ENCODE measurements at places on chromosomes 2 and 18.

GRCh38 chr2:11574176-11575046 lies 40.6 kb downstream of the GREB1 start:
- no peak for DNase-seq

DNA sequence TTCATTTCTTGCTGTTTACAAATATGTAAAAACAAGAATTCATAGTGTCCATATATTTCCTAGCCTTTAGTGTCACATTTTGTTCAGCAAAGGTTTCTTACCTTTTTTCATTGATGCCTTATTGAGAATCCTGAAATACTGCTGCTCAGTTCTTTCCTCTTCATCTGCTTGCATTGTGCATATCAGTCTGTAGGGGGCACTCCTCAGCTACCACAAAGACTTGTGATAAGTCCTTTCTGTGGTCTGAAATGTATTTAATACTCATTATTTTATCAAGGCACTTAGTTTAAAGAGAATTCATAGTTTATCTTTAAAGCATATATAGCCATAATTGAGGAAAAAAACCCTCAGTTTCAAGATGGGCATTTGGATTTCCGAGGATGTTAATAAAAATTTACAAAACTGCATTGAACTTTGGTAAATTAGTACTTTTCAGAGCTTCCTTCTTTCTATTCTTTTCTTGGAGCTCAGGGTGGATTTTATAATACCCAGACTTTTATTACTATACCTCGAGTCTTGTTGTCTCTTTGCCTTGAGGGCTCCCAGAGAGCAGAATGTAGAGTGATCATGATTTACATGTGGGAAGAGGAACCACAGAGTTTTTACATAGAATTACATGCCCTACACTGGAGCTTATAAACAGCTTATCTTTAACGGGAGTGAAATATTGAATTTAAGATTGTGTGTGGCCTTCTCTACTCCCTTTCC lies 570.1 kb downstream of the PLCL1 start:
- no peak for DNase-seq

GRCh38 chr2:55526174-55526573 lies 6.7 kb downstream of the CFAP36 start:
- no peak for DNase-seq

GRCh38 chr2:69304656-69305055 lies 82.4 kb downstream of the GFPT1 start:
- no peak for DNase-seq

DNA sequence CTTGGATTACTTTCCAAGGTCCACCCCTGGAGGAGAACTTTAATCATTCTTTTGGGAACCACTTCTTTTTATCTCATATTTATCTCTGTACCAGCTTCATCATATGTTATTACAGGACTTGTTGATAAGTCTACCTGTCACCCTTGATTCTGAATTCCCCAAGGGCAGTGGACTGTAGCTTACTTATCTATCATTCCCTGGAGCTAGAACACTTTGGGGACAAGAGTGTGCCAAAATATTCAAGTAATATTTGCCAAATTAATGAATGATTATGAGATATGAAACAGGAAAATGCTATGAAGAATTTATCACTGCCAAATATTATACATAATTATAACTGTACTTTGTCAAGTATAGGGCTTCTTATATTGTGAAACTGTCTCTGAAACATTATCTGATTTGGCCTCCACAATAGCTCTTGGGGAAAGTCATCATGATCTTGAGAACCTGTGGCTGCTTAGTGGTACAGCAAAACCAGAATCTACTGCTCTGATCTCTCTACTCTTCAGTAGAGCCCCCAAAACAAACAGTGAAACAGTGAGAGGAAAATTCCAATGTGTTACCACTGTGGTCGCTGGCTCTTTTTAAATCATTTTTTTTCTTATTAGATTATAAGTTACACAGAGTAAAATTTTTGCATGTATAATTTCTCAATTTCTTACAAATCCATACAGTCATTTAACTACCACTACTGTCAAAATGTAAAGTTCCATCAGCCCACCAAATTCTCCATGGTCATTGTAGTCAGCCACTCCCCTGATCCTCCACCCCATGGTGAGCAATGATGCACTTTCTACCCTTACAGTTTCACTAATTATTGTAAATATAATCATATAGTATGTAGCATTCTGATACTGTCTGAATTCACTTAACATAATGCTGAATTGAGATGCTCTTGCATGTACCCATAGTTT lies 197.5 kb downstream of the PIEZO2 start:
- DNase-seq: no peak

- DNase-seq: no peak
Measured at GRCh38 chr2:56001947-56002346, 78.4 kb upstream of the EFEMP1 start.

DNA sequence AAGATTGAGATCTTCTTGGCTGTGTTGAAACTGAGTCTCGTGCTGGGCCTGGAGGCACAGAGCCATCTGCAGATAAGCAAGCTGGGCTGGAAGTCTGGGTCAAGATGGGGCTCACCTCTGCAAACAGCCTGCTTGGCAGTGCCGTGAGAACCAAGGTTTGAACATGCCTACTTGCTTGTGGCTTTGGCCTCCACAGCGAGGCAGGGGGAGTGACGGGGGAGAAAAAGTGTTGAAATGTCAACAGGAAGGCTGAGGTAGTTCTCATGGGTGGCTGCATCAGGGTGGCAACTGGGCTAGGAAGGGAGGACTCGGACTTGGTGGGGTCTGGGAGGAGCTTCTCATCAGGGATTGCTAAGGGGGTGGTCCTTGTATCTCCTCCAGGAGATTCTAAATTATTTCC lies 99.7 kb downstream of the THNSL2 start:
- DNase-seq: no peak

DNA sequence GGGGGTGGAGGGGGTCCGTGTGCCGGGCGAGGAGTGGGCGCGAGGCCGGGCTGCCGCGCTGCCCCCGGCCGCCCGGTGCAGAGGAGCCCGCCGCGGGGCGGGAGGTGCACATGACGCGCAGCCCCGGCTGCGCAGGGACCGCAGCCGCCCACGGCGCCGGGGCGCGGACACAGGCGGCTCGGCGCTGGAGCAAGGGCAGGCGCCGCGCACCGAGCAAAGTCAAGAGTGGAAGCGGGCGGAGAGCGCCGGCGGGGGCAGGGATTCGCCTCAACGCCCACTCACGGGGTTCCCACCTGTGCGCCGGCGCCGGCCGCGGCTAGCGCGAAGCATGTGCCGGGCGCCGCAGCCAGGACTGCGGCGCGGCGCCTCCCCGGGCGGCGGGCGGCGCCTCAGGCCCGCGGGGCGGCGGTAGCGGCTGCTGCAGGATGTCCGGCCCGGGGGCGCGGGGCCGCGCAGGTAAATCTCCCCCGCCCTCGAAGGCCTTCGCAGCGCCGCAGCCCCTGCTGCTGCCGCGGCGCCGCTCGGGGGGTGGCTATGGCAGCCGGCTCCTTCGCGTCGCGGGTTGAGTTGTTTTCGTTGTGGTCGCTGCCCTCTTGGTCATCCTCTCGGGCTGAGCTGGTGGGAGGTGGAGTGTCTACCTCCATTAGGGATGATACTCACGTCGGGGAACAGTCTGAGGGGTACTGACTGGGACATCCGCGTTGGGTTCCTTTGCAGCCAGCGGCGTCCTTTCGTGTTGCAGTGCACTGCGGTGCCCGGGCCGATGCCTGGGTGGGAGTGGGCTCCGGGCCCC lies 216.3 kb upstream of the DTNA start:
- no peak for DNase-seq

DNA sequence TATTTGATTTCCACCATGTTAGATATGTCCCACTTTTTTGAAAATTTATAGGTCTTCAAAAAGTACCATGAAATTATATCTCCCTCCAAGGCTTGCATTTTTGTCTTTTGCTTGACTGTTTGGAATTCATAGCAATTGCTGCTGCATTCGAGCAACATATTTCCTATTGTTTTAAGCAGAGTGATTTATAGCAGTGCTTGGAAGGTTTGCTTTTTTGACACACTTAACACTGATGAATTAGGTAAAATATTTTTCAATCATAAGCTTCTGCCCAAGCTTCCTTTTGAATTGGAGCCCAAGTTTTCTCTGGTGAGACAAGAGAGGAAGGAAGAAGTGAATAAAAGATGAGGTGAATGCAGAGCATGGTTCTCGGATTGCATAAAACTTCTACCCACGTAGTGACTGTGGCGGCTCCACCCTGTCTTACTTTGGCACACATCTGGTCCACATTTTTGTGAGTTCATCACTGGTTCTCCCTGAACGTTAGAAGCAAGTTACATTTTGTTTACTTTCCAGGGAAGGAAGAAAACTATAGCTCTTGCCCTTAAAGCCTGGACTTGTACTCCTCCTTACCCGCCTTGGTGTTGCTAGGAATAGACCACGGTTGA lies 667.0 kb downstream of the TSN start:
- DNase-seq: no peak

DNA sequence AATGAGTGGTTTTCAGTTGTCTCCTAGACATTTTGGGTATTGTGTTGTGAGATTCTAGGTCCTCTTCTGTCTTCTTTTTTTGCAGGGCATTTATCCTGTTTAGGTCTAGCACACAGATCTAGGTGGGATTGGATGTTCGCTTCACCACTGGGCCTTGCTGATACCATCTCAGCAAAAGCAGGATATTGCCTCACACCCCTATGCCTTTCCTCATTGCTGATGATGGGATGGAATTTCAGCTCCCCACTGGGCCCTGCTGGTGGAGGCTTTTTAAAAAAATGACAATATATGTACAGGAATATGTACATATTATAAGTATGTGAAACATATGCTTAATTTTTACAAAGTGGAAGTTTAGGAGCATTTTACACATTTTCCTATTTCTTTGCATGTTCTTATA lies 5.4 kb upstream of the TOGARAM2 start:
- no peak for DNase-seq

- DNase-seq: no peak
Measured at GRCh38 chr2:68800027-68800401, 65.4 kb downstream of the ARHGAP25 start.

- no peak for DNase-seq
Measured at GRCh38 chr18:7338846-7339245, 108.0 kb downstream of the LRRC30 start.

- DNase-seq: no peak
Measured at GRCh38 chr2:232658217-232658785, 24.9 kb downstream of the EFHD1 start.

- DNase-seq: no peak
Measured at GRCh38 chr2:28394331-28394877, 1.7 kb downstream of the FOSL2 start.

- DNase-seq: no peak
Measured at GRCh38 chr2:219112651-219113338, 47.8 kb downstream of the NHEJ1 start.

GRCh38 chr2:27622921-27623384 lies 5.9 kb downstream of the CCDC121 start:
- DNase-seq: no peak

DNA sequence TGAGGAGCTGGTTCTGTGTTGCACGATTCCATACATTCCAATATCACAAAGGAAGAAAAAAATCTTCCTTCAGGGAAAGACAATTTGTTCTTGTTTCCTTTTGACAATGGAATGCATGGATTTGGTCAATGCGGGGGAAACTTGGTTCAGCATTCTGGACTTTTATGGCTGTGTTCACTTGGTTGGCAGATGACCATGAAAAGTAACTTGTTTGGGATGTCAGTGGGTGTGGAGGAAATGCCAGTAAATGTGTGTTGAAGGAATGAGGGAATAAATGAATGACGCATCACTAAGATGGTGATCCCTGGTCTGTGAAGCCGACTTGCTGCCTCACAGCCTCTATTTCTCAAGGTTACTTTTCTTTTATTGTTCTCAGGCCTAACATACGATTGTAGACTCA lies 53.7 kb downstream of the THUMPD2 start:
- DNase-seq: no peak

GRCh38 chr2:178220814-178221213 lies 26.5 kb downstream of the OSBPL6 start:
- DNase-seq: no peak

DNA sequence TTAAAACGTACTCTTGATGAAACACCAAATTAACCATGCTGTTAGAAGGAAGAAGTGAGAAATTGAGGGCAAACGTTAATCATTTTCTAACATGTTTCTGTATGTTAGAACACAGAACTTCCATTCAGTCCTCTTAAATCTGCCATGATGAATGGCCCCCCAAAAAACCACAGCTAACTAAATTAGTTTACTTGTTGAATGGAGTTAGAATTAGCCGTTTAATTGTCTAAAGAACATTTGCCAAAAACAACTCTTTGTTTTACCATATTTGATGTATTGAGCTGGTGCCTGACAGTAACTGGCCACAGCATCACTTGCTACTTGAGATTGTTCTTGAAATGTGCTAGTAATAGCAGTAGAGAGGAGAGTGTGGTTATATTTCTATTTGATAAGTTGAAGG lies 12.7 kb downstream of the CCNYL1 start:
- no peak for DNase-seq

GRCh38 chr2:75853436-75853835 lies 142.7 kb upstream of the GCFC2 start:
- no peak for DNase-seq

GRCh38 chr18:40108596-40108995 lies 1846.4 kb upstream of the PIK3C3 start:
- DNase-seq: no peak

DNA sequence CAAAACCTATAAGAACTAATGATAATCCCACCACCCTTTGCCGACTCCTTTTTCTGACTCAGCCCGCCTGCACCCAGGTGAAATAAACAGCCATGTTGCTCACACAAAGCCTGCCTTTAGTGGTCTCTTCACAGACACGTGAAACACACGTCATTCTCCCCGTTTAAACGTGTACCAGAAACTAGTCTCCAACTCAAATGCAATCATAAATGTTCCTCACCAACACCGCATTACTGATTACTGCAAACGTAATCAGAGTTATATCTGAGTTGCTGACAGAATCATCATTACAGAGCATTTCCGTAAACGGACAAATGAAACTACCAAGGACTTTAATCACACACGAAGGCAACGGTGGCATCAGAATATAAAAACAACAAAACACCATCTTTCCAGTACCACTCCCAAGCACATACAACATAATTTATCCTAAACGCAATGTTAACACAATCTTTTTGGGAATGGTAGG lies 1.9 kb downstream of the CLK1 start:
- DNase-seq: peak; percentile 40

- no peak for DNase-seq
Measured at GRCh38 chr2:134287323-134287722, 33.5 kb downstream of the MGAT5 start.

DNA sequence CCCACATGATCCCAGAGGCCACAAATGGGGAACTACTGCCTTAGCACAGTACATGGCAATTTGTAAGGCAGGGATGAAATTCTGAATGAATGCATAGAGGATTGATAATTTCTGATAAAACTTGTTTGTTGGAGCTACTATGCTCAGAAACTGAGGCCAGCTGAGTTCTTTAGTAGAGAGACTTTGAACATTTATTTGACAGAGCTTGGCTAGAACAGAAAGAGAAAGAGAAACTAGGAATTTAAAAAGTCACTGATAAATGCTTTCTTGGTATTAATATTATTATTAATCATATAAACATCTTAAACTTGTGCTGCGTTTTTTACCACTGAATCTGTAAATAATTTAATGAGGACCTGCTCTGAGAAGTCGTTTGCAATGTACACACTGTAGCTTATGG lies 923.7 kb upstream of the CNTNAP5 start:
- no peak for DNase-seq

Measured in stimulated activated CD8-positive, alpha-beta memory T cell treated with anti-CD3 and anti-CD28 coated beads, Interleukin-12 subunit alpha, Interleukin-12 subunit beta, amount 100 ng/mL, for 1 hour (primary cell).